Cerebellum (tissue), 4 donors: ENCODE measurements at places on chromosomes 5 and 9. TPM values are rescaled to one million over a fixed set of nuclear protein-coding genes. Genes with fewer than 3 reads are reported as not detected.

DNA sequence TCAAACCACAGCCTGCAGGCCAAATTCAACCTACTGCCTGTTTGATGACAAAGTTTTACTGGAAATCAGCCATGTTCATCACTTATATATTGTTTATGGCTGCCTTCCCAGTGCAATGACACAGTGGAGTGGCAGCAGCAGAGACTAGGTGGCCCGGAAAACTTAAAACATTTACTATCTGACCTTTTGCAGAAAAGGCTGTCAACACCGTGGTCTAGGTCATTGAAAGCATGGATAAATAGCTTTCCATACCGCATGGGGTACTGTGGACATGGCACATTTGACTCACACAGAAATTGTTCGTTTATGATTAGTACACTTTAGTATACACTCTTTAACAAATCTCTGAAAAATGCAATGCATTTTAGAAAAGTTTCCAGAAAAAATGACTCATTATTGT is 298.3 kb upstream of the EFNA5 start:
- DNase-seq = no peak

DNA sequence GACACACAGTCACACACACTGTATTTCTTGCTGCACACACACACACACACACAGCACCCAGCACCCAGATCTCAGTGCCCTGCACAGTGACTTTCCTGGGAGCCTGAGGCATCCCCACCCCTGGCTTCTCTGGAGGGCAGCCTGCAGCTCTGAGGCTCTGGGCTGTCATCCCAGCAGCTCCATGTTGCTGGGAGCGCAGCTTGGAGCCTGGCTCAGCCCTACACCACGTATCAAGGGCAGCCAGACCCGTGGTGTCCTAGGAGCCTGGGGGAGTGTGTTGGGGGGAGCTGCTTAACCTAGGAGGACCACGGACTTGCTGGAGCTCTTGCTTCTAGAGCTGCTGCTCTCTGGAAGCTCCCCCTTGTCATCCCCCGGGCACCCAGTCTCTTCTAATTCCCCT is 5.2 kb downstream of the IER5L start:
- DNase-seq = no peak

DNA sequence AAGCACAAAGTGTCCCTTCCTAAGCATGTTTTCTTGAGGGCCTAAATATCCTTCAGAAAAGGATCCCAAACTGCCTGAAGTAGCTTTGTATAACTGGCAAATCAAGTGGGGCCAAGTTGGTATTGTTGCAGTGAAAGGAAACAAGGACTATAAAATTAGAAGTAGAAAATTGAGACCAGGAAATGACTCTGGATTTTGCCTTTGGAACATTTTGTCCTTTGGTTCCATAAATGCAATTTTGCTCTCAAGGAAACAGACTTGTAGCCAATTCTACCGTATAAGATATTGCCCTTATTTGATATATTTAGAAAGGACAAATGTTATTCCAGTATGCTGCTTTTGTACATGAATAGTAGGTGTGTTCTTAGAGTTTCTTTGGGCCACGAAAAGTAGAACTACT is 34.4 kb downstream of the RABGAP1 start:
- DNase-seq = no peak

- no peak for DNase-seq
Observed at GRCh38 chr5:2524620-2525019, 226.9 kb downstream of the IRX2 start.

Gene UAP1L1
- total RNA-seq = 0.73 TPM

Gene IFNA21
- total RNA-seq = not detected

Gene ACTBL2
- not detected for total RNA-seq

Gene NMUR2
- total RNA-seq = not detected
